ENCODE measurements at places on chromosomes 2 and 18.

DNA sequence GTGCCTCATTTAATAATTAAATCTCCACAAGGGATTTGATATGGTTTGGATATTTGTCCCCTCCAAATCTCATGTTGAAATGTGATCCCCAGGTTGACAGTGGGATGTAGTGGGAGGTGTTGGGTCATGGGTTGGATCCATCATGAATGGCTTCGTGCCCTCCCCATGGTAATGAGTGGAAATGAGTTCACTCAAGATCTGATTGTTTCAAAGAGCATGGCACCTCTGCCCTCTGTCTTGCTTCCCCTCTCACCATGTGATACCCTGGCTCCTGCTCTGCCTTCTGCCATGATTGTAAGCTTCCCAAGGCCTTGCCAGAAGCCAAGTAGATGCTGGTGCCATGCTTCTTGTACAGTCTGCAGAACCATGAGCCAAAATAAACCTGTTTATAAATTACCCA lies 15.0 kb upstream of the RAB27B start:
- no peak for DNase-seq

DNA sequence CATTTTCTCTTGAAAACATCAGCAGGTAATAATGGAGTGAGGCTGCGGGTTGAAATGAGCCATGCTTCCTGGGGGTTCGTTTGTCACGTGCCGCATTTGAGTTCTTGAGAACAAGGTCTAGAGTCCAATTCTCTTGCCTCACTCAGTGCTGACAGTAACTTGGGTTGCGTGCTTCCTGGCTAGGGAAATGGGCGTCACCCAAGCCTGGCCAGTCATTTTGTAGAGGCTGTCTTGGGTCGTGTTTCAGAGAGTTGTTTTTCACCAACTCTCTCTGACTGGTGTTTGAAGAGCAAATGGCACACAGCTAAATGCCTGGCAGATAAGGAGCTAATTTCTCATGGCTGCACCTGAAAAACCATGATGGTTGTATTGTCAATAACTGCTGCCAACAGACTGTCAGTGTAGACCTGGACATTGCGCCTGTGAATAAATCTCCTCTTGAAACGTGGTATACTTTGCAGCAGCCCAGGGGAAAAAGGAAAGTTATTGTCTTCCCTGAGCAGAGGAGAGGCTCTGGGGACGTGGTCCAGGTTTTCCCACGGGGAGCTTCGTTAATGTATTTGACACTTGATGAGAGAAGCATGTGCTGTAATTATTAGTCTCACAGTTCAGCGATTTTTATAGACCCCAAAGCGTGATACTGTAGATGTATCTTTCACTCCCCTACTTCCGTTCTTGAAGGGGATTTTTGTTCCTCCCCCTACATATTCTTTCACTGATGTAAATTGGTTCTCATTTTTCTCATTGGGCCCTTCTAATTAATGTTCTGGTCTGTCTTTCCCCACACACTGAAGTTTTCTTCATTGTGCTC lies 196.0 kb downstream of the FHOD3 start:
- DNase-seq: no peak

DNA sequence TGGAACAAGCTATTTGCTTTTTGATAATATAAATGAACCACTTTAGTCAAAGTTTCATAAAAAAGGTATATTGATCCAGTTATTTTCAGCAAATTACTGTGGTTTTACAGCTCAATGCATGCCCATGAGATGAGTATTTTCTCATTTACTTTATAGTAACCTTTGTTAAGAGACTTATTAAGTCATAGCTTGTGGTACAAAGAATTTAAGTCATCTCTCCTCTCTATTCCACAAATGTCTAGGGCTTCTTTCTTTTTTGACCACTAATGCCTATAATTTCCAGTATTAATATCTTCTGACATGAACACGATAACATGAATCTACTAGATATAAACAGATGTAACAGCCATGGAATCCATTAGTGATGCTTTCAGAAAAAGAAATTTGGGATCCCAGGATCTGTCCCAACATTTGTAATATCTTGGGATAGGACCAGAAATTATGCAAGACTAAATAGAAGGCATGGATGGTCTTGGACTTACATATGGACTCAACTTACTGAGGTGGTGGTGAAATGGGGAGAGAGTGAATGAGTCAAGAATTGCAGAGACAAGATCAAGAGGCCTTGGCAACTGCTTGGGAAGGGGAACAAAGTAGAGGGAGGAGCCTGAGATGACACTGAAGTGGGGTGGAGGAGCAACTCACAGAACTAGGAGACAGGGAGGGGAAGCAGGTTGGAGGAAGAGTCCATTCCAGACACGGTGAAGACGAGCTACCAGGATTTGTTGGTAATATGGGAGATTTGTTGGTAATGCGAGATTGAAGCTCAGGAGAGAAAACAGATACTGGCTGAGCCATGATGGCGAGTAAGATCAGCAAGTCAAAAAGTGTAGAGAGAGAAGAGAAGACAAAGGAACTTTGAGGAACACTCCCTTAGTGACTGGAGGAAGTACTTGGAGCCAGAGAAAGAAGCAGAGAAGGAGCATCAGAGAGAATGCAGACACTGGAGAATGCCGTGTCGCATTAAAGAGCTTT lies 42.4 kb upstream of the KDM3A start:
- no peak for DNase-seq

DNA sequence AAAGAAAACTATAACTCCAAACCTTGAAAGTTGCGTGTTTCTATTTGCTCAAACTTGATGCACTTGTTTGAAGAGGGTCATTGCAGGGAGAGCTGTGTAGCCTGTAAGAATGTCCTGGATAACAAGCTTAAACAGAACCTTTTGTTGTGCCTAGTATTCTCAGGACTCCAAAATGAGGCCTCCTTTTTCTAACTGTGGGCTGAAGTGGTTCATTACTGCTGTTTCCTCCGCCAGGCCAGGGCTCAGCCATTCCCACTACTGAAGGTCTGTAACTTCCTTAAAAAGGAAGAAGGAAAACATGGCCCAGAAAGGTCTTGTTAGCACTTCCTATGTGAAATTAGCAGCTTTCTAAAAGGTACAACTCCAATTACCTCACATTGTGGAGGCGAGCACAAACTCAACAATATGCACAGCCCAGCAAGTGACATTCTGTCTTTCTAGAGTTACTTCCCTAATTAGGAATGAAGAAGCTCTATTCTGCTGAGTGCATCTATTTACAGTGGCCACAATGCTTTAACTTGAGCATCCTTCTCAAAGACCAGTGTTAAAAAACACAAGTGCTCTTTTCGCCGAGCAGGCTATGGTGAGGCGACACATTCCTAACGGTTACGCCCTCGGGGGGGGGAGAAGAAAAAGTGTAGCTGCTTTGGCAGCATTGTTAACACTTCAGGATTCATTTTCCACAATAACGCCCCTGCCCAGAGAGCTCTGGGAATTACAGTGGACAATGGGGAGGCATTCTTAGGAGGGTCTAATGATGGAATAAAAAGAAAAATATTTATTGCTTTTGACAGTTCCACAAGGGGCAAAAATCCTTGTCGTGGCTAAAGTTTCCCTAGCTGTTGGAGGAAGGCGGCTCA lies 136.9 kb upstream of the SIX3 start:
- no peak for DNase-seq

DNA sequence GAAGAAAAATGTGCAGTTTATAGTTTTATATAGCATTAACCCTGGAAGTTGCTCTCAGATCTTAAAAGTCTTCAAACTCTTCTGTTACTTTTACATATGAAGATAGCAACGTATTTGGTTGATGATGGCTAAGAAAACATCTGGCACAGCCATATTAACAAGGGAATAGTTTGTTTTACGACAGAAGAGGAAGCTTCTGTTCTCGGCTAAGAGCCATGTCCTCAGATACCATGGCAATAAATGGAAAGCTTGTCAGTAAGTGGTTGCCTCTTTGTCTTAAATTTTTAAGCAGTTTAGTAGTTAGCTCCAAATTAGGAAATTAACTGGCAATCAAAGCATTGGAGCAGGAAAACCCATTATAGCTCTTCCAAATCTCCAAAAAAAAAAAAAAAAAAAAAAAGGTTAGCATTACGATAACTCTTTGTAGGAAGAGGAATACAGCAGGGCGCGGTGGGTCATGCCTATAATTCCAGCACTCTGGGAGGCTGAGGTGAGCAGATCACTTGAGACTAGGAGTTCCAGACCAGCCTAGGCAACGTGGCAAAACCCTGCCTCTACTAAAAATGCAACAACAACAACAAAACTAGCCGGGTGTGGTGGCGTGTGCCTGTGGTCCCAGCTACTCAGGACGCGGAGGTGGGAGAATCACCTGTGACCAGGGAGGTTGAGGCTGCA lies 4.5 kb upstream of the STON1 start:
- no peak for DNase-seq

GRCh38 chr18:3605954-3606443 lies 156.0 kb downstream of the TGIF1 start:
- no peak for DNase-seq

DNA sequence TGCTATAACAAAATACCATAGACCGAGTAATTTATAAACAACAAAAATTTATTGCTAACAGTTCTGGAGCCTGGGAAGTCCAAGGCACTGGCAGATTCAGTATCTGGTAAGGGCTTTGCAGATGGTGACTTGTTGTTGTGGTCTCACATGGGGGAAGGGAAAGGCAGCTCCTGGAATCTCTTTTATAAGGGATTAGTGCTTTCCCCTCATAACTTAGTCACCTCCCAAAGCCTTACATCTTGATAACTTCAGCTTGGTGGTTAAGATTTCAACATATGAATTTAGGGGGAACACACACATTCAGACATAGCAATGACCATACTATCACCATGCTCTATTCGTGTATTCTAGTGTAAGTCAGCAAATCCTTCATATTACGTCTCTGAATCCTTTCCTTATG lies 447.6 kb upstream of the TCF4 start:
- no peak for DNase-seq

GRCh38 chr2:121372082-121372481 lies 87.1 kb upstream of the TFCP2L1 start:
- no peak for DNase-seq

DNA sequence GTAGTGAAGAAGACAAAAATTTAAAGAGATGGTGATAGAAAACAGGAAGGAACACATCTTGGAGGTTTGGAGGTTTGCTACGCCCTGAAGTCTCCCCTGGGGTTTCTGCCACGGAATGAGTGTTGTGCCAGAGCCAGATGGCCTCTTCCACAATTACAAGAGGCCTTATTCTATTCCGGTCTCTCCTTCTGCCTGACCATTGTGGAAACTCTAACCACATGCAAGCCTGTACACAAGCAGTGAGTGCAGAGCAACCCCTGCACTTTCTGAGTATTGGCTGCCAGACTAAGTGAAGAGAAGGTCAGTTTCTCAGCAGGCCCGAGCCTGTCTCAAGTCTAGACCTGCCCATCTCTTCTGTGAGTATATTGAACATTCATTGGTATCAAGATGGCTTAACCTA lies 22.7 kb upstream of the MYO1B start:
- DNase-seq: no peak

- DNase-seq: no peak
These were observed 280.4 kb downstream of the PTPRM start for GRCh38 chr18:7847357-7848053.

DNA sequence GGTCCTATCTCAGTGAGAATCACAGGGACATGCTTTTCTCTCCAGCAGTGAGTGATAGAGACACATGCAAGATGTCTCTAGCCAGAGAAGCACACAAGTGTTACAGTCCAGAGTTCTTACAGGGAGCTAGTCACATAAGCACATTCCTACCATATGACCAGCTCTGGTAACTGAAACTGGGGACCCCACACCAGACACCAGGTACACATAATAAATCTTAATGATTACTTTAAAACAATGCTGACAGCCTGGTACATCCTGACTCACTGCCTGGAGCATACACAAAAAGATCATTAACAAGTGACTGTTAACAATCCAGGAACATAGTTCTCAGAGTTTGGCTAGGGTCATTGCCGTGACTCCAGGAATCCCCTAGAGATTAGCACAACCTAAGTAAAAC lies 53.6 kb downstream of the GALNT1 start:
- DNase-seq: no peak

DNA sequence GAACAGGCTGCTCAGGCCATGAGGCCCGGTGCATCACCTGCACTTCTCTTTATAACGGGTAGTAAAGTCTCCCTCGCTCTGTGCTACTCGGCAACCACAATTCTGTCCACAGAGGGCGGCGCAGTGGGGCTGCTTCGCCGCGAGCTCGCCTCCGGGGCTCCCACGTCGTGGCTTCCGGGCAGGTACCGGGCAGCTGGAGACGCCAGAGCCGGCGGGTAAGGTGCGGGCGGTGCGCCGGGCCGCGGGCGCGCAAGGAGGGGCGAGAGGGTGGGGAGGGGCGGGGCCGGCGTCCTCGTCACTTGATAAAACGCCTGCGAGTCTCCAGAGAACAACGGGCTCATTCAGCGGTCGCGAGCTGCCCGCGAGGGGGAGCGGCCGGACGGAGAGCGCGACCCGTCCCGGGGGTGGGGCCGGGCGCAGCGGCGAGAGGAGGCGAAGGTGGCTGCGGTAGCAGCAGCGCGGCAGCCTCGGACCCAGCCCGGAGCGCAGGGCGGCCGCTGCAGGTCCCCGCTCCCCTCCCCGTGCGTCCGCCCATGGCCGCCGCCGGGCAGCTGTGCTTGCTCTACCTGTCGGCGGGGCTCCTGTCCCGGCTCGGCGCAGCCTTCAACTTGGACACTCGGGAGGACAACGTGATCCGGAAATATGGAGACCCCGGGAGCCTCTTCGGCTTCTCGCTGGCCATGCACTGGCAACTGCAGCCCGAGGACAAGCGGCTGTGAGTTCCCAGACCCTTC lies at the start of gene ITGA6:
Gene ITGA6, plus strand, starts transcription at position 331 of the 734 bp plus-strand sequence.
- peak; percentile 73 for DNase-seq

GRCh38 chr2:102342888-102343287 lies 12.7 kb upstream of the IL18R1 start:
- no peak for DNase-seq

DNA sequence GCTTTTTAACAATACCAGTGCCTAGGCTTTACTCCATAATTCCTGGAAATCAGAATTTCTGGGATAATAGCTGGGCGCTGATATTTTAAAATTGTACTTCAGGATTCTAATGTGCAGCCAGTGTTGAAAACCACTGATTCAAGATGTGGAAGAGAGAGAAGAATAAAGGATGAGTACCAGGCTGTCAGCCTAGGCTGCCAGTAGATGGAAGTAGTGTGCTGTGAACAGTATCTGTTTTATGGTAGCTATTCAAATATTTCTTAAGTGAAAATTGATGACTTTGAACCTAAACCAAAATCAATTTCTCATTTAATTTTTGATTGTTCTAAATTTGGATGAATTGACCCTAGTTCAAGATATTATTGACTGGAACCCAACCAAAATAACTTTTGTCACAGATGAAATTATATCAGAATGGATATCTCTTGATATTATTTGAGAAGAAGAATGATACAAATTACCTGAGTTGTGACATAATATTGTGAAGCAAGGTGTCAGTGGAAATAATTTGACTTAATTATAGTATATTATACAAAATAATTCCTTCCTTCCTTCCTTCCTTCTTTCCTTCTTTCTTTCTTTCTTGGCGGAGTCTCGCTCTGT lies 88.0 kb downstream of the COMMD1 start:
- no peak for DNase-seq

DNA sequence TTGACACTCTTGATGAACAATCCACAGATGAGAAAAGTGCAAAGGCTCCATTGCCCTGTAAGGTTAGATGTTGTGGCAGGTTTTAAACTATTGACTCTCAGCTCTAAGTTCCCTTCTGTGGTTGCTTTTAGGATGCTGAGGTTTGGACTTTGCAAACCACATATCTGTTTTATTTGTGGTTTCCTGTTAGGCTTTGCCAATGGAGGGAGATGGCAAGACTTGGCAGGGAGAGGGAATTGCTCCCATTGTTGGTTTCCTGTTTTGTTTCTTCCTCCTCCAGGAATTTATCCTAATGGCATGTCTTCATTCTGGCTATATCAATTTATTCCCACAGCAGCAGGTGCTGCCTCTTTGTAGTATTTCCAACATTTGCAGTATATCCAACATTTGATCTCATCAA lies 772.3 kb downstream of the LRRTM4 start:
- DNase-seq: no peak

All from activated T-helper 9 cell treated with anti-CD3 and anti-CD28 coated beads, Interleukin-2, amount 50 U/mL, for 16 hours (primary cell).